ENCODE measurements at places on chromosomes 1 and 21.
A peak's percentile ranks its signal among the peaks of the same experiment; 100 is the strongest.

DNA sequence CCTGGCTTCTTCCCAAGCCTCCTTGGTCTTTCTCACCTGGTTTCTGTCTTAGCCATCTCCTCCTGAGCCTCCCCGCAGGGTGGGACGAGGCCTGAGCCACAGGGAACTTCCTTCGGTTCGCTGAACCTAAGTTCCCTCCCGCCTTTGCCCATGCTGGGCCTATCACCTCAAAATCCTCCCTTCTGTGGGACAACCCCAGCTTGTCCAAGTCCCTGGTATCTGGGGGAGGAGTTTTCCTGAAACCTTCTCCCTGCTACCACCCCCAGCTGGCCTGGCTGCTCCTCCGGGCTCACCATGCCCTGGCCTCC, 27.7 kb upstream of the VPS13D start:
- DNase-seq: no peak

GRCh38 chr1:156262461-156263287, 14.8 kb upstream of the PAQR6 start:
- DNase-seq: no peak

- DNase-seq: peak; percentile 4
Measured at GRCh38 chr1:25711555-25712298, 88.3 kb upstream of the SELENON start.

GRCh38 chr1:14970115-14970798, 183.3 kb upstream of the TMEM51 start:
- DNase-seq: no peak

DNA sequence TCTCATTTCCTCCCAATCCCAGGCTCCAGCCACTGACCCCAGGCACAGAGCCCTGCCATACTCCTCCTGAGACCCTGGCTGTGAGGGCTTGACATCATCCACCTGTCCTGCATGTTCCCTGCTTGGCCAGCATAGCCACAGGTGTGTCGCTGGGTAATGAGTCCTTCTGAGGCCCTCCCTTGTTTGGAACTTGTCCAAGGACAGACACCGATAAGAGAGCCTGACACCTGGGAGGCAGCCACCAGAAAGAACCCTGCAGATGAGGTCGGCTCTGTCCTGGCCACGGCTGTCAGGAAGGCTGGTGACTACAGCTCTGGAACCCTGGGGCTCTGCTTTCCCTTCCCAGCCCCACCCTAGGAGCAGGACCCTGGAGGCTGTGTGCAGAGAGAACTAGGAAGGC, 34.6 kb downstream of the TMEM63A start:
- DNase-seq: no peak

GRCh38 chr1:230423261-230423660, 2.9 kb downstream of the PGBD5 start:
- DNase-seq: no peak

DNA sequence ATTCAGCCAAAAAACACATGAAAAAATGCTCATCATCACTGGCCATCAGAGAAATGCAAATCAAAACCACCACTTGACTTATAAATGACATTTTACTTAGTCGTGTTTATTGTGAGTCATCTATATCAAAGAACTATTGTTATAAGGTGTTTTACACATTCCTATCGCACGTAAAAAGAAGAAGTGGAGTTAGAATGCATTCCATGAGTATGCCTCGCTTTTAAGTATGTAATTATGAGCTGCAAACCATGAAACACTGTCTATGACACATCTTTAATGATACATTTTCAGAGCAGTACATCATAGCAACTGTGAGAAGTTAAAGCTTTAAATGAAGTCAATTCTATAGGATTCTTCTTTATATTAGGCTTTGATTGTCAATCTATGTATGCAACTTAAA, 614.3 kb upstream of the ADAMTS5 start:
- no peak for DNase-seq

- DNase-seq: no peak
Measured at GRCh38 chr1:116852910-116853309, 56.8 kb upstream of the PTGFRN start.

DNA sequence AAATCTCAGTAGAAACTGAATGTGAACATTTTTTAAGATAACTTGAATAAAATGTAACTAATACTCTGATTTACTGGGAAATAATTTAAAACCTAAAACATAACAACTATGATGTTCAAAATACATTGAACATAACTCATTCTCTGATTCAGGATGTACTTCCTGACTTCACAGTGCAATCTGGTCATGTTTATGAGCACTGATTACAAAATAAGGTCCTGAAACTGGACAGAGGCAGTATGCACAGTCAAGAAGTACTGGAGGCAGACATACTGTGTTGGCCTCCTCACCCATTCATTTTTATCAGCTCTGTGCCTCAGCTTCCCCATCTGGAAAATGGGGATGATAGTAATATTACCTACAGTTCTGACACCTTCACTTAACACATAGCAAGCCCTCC, 651.3 kb downstream of the PTPRC start:
- no peak for DNase-seq

DNA sequence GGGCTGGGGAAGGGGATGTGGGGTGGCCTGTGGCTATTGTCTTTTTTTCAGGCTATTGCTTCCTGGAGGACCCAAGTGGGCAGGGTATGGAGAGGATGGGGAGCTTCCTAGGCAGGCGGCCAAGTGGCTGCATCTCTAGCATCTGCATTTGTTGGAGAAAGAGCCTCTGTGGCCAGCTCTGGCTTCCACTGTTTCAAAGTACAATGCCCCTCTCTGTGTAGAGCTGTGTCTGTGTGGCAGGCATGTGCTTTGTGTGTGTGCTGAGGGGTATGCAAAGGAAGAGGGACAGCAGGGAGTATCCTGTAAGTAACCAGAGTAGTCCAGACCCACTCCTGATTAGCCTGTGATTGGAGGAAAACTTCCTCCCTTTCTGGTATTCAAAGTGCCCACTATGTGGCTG, 40.6 kb downstream of the KCNA2 start:
- DNase-seq: no peak

GRCh38 chr1:201267481-201268229, 15.7 kb upstream of the PKP1 start:
- no peak for DNase-seq

GRCh38 chr1:87435484-87435883, 106.8 kb downstream of the LMO4 start:
- no peak for DNase-seq

DNA sequence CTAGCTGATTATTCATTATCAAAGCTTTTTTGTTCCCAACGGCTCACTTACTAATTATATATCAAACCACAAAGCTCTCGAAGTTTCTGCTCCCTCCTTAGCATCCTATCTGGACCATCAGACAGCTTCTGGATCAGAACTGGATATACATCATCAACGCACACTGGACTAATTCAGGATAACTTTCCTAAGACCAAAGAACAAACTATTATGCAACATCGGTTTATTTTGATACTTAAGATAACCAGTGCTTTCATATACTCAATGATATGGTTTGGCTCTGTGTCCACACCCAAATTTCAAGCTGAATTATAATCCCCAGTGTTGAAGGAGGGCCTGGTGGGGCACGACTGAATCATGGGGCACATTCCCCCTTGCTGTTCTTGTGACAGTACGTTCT, 110.8 kb downstream of the SMYD3 start:
- DNase-seq: no peak

- no peak for DNase-seq
Measured at GRCh38 chr1:119651641-119652040, 3.6 kb upstream of the ZNF697 start.

DNA sequence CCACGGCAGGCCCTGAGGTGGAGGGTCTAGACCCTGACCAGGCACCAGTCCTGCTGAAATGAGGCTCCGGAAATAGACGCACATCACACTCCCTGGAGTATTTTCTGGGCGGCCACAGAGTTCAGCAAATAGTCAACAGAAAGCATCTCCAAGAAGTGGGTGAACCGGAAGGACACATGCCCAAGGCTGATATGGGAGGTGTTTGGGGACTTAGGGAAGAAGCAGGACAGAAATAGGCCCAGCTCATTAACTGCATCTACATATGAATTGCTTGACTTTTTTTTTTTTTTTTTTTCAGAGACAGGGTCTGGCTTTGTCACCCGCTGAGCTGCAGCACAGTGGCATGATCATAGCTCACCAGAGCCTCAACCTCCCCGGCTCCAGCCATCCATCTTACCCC, 36.5 kb upstream of the GPR157 start:
- no peak for DNase-seq

DNA sequence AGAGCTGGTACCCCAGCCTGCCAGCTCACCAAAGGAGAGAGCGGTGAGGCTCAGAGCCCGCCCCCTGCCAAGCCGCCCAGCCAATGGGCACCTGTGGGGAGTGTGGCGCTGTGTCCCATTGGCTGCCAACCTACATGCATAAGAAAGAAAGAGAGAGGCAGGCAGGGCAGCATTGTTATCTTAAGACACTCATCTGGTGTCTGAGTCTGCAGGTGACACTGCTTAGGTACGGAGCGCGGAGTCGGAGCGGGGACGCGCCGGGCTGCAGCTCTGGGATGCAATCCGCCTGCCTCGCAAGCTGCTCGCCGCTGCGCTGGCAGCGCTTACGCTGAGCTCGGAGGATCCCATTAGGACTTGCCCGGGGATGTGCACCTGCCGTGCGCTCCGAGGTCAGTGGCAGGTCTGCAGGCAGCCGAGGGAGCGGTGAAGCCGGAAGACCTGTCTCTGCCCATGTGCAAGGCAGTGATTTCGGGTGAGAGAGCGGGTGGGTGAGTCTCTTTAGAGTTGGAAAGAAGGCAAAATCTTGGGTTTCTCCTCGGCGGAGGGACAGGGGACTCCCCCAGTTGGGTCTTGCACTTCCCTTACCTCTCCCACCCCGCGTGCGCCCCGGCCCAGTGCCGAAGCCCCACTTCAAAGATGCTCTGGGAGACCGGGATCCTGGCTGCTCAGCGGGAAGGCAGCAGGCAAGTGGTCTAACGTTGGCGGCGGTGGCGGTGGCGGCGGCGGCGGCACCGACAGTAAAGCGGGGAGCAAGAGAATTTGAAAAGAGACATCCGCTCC, at the start of gene BRINP2:
Gene BRINP2 (plus strand): TSS at position 203 of the 780 bp plus-strand sequence. CDS start 58,919 bp downstream, outside the sequence.
- DNase-seq: no peak

DNA sequence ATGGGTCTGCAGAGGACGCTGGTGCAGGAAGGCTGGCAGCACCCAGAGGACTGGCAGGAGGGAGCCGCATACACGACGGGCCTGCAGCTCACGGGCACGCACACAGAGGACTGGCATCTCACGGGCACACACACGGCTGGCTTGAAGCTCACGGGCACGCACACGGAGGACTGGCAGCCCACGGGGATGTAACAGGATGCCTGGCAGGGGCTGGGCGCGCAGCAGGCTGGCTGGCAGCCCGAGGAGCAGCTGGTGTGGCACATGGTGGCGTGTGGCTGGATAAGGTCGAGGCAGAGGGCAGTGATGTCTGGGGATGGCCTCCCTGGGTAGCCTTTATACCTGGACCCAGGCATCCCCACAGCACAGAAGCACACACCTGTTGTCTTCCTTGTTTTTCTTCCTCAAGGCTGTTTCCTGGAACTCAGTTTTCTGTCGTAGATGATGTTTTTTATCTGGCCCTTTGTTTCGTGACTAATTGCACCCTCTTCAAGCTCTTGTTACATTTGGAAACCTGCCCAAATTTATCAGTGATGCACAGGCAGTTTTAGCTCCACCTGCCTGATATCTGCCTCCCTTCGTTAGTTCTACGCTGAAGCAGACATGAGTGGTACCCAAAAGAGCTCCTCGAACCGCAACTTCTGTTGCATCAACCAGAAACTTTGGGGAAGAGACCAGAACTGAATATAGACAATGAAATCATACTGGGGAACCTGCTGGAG, at the start of gene KRTAP12-1:
Gene KRTAP12-1 (minus strand): TSS at position 303 of the 719 bp plus-strand sequence. CDS start 40 bp downstream, at position 263.
- no peak for DNase-seq

GRCh38 chr1:9331558-9332346, 39.1 kb downstream of the SPSB1 start:
- DNase-seq: no peak

DNA sequence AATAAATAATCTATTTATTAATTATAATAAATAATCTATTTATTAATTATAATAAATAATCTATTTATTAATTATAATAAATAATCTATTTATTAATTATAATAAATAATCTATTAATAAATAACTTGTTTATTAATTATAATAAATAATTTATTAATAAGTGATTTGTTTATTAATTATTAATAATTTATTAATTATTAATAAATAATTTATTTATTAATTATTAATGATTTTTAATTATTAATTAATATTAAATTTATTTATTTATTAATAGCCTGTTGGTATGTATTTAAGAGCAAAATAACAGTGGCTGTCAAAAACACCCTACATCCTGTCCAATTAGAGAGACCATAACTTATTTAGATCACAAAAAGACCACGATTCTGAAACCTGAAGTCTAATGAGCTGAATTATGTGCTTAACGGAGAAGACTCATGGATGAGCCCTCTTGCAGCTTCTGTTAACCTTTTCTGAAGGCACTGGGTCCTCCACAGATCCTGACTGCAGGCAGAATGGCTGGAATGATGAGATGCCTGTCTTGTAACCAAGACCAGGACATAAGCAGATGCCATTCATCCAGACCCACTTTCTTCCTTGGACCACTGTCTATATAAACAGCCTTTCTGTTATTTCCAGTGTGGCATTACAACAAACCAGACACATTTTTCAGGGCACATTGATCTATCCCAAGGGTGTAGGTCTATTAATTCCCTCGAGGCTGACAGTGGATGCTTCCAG, 134.2 kb downstream of the SETD4 start:
- DNase-seq: no peak

DNA sequence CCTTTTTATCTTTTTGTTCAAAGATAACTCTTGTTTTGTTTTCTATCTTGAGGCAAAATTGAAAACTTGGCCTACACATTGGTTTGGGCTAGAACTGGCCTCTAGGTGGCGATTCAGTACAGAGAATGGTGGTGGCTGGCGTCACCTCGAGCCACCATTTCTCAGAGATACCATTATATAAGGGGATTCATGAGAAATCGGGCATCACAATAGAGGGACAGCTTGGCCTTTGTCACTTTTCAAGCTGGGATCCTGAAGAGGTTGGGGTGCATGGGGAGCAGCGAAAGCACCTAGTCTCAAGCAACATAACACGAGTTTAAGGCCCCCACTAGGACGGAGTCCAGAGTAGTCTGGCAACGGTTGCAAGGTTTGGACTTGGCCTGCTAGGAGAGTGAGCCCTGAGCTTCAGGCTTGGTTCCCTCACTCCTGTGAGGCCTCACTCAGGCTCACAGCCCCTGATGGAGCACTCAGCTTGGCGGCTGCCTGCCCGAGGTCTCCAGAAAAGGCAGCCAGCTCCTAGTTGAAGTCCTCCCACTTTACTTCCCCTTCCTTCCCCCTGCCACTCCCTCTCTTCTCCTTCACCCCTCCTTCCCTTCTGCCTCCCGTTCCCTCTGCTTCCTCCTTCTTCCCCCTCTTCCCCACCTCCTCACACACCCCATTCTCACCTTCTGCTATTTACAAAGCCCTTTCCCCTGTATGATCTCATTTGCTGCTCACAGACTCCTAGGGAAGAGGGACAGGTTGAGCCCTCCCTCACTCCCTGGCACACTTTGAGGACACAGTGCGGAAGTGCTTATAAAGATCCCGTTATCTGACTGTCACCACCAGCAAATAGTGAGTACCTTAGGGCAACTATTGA, 67.8 kb downstream of the LRIG2 start:
- peak; percentile 13 for DNase-seq

GRCh38 chr1:41812453-41812852, 106.3 kb downstream of the HIVEP3 start:
- DNase-seq: no peak

- peak; percentile 24 for DNase-seq
Measured at GRCh38 chr1:226444901-226445300, 37.0 kb upstream of the PARP1 start.

Measured in stimulated activated CD8-positive, alpha-beta memory T cell treated with anti-CD3 and anti-CD28 coated beads, Interleukin-12 subunit alpha, Interleukin-12 subunit beta, amount 100 ng/mL, for 1 hour (primary cell).